ENCODE measurements at places on chromosomes 12 and 14. TPM values are rescaled to one million over a fixed set of nuclear protein-coding genes. Genes with fewer than 3 reads are reported as not detected.
A peak's percentile ranks its signal among the peaks of the same experiment; 100 is the strongest.

DNA sequence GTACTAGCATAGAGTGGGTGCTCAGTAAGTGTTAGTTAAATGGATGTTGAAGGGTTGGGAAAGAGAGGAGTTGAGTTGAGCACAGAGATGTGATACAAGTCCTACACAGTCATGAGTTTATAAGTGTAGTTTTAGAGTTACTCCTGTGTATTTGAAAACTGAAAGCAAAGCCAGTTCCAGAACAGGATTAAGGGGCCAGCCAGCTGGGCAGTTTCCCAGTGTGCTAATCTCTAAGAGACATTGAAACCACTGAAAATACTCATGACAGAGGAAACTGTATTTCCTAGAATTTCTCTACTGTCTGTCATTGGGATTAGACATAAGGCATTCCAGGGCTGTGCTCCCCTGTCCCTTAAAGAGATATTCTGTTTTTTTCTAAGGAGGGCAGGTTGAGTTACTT is 101.0 kb downstream of the DERA start:
- DNase-seq: peak; percentile 30

- no peak for DNase-seq
These were observed 133.6 kb upstream of the NOS1 start for GRCh38 chr12:117494833-117495655.

DNA sequence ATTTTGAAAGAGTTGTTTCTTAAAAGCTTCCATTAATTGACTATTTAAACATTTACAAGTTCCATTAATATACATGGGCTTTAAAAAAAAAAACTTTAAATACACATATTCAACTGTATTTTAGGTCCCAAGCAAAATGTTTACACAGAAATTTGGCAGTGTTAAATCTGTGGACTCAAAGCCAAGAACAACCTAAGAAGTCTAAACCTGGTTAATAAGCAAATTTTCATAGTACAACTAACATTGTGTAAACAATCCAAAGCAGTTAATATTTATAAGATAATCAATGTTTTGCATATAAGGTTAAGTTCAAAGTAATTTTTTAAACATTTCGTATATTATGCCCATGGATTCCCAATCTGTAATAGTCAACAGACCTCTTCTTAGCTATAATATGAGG is 77.0 kb downstream of the EPS8 start:
- no peak for DNase-seq

Gene SMCO3
- 0.05 TPM for polyA plus RNA-seq

Gene CMTM5
- 0.63 TPM for polyA plus RNA-seq

GRCh38 chr14:77541905-77542304 is 43.3 kb upstream of the ISM2 start:
- DNase-seq: no peak

Gene STON2
- polyA plus RNA-seq: 4.8 TPM

DNA sequence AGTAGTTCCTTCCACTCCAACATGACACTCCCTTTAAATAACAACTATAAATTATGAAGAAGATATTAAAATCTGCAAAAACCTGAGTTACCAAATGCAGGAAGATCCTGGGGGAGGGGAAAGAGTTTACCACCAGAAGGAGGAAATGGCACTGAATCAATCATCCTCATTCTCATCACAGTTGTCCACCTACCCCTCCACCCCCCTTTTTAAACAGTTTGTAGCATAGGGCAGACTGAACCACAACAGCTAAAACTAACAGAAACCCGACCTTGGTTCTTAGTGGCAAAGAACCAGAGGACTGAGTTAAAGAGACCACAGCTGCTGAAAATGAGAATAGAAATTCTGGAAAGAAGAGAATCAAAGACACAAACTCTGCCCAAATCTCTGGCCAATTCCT is 189.5 kb downstream of the MED13L start:
- no peak for DNase-seq

DNA sequence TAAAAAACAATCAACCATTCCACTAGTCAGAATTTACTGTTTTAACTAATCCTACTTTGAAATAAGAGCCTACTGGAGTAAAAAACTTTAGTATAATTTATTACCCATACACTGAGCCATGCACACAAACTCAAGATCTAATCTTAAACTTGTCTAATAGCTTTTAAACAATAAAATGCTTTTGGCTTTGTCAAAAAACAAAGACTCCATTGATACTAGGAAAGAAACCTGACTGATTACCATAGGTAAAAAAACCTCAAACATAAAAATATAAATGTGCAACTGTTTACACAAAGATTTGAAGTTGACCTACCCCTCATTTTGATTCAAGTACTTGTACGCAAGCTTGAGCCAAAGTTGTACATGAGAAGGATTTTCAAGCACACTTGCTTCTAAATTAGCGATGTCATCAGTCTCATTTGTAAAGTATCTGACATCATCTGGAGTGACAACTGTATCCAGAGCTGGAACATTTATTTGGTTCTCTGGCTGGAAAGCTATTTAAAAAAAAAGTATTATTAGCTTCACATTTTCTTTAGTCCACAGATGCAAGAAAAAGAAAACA is 36.1 kb downstream of the ZFC3H1 start:
- no peak for DNase-seq

Gene KRT83
- polyA plus RNA-seq: not detected

GRCh38 chr12:87828382-87828973 is 200.7 kb downstream of the C12orf50 start:
- DNase-seq: no peak

Gene TRPV4
- polyA plus RNA-seq: 0.03 TPM

- no peak for DNase-seq
These were observed 739 bp upstream of the PAX9 start for GRCh38 chr14:36660736-36661505.

DNA sequence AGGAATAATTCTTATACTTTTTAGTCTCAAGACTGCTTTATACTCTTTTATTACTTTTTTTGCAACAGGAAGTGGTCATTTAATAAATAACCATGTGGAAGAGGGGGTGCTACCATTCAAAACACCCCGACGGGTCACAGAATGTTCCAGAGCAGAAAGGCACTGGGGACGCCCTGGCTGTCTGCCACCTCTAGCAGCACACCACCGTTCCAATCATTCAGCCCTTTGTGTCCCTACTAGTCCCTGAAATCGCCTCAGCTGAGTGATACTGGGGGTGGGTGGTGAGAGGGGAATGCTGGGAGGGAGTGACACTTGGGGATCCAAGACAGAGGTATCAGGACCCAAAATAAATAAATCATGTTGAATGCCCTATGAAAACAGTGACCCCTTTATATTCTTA is 52.4 kb downstream of the MON2 start:
- DNase-seq: no peak

DNA sequence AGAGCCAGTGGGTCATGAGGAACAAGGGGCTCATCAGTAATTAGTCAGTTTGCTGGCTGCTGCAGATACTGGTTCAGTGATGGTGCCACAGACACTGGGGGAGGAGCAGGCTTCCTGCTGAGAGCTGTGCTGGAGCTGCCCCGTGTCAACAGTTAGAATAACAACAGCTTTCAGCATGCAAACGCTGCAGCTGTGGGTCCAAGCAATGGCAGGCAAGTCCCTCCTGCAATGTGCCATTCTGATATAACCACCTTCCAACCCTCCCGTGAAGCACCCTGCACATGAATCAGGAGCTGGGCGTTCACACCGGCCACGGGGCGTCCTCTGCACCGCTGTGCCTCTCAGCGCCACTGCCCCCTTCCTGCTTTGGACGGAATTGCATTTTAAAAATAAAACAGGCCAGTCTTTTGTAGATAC is 258.4 kb upstream of the SFSWAP start:
- no peak for DNase-seq

DNA sequence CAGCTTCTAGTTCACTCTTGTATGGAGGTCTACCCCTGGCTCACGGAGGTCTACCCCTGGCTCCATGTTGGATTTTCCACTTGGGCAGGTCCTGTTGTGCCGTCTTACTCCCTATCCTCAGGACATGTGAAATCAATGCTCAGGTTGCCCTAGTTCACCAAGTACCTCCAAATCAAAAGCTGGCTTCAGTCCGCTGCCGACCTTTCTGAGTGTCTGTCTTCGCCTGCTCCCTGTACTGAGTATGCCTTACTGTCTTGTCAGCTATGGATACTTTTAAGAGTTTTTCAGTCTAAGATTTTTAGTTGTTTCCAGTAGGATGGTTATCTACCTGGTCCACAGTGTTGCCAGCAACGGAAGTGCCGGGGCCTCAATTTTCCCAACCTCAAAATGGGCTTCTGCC is 40.1 kb upstream of the BCL11B start:
- DNase-seq: no peak

DNA sequence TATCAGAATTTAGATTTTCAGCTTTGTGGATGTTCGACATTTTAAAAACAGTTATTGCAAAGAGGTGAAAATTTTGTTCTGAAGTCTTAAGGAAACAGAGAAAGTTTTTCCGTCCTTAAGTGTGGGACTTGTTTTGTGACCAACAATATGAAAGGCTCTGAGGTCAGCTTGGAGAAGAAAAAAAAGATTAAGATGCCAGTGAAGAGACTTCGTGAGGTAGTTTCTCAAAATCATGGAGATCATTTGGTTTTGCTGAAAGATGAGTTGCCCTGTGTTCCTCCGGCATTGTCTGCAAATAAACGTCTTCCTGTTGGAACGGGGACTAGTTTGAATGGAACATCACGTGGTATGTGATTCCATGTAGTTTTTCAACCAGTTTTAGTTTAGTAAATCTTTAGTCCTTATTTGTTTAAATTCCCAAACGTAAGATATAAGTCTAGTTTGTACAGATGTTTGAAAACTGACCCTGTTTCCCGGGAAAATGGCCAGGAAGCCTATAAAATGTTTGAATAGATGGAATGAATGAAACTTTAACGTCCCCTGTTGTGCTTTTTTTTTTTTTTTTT is 682 bp downstream of the KIAA0586 start:
- DNase-seq: no peak

DNA sequence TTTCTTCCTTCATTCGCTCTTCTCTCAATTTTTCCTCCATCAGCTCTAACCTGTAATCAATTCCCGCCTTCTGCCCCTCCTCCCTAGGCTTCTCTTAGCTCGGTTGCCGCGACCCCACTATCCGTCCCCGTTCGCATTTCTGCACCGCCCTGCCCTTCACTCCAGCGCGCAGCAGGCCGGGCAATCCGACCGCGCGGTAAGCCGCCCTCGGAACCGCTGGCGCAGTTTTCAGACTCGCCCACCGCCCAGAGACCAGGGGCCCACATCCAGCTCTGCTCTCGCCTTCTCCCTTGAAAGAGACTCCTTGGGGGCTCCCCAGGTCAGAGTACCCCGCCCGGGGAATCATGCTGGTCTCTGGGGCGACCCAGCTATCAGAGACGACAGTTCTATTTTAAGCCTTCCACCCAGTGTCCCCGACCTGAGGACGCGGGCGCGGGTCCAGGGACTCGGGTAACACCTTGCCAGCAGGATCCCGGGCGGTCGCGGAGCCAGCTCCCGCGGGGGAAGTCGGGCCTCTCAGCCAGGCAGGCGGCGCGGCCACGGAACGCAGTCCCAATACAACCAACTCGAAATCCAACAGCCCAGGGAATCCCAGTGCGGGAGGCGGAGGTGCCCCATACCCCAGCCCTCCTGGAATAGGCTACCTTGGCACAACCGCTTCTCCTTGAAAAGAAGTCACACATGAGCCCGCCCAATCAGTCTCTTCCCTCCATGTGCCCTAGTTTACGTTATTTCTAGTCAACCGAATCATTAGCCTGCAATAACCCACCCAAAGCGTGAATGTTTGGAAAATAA is 5.7 kb upstream of the SLC38A4 start:
- DNase-seq: peak; percentile 91

DNA sequence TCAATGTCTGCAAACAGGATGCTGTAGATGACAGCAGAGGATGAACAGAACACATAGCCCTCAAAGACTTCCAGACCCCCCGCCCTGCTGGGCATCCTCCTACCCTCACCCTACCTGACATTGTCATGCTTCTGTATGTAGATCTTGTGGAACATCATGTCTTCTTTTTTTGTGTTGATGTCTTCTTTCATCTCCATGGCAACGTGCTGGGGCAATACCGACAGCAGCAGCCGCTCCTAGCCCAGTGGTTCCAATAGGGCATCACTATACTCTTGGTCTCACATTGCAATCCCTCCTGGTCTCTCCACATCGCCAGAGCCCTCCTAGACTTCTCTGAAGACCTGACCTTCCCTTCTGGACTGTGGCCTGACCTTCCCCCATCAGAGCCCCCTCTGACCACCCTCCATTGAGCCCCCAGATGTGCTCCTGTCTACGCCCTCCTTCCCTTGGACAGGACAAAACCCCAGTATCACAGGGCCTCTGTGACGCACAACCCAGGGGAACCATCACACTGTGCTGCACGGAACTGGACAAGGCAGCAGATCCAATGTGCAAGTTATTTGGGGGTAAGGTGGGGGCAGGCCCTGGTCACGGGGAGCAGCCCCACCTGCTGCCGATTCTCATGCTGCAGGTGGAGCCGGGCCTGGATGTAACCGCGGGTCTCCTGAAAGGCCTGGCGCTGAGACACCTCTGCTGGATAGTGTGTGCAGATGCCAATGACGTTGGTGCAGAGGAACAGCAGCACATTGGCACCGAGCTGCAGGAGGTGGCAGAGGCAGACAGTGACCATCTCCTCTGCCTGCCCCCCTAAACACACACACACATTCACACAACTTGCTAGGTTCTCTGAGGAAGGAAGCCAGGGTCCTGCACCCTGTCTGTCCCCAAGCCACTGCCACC is 11.1 kb downstream of the ADCY6 start:
- no peak for DNase-seq

Gene AQP2
- not detected for polyA plus RNA-seq

Gene DHRS7
- polyA plus RNA-seq: 743 TPM

Gene EPYC
- polyA plus RNA-seq: not detected

Gene KCNC2
- 0.03 TPM for polyA plus RNA-seq

GRCh38 chr14:65414961-65415589 is 2.5 kb downstream of the FUT8 start:
- no peak for DNase-seq

Gene APOLD1
- polyA plus RNA-seq: 13.9 TPM

DNA sequence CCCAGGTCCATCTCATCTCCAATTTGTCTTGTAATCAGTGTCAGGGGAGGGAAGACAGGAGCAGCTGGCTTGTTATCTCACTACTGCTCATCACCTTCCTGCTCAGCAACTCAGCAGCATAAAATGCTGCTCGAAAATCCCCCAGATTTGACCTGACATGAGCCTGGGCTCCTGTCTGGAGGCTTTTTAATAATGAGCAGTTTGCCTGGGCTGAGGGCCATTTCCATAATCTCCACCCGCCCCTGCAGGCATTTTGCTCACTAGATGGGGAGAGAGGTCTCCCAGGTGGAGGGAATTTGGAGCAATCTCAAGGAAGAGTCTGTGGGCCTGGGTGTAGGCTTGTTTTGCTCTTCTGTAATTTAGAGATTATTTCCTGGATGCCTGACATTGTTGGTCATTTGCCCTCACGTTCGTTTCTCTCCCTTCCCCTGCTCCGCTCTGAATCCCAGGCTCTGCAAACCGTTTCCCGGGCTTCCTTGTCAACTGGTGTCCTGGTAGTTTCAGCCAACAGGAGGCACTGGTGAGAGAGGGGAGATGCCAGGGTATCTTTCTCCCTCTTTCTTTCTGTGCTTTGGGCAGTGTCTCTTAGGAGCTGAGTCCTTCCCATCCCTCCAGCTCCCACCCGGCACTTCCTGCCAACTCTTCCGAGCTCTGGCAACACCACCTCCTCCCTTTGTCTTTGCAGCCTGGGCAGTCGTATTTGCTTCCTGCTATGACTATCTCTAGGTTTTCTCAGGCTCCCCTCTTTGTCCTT is 299.2 kb downstream of the GLT1D1 start:
- DNase-seq: no peak
